Ammon's horn (tissue), 1 donor: ENCODE measurements at places on chromosomes 1 and 21.
A peak's percentile ranks its signal among the peaks of the same experiment; 100 is the strongest.

- no peak for DNase-seq
Observed at GRCh38 chr1:189929501-189930099, 548.1 kb downstream of the BRINP3 start.

- DNase-seq = no peak
Observed at GRCh38 chr1:190949939-190950338, 472.3 kb upstream of the BRINP3 start.

DNA sequence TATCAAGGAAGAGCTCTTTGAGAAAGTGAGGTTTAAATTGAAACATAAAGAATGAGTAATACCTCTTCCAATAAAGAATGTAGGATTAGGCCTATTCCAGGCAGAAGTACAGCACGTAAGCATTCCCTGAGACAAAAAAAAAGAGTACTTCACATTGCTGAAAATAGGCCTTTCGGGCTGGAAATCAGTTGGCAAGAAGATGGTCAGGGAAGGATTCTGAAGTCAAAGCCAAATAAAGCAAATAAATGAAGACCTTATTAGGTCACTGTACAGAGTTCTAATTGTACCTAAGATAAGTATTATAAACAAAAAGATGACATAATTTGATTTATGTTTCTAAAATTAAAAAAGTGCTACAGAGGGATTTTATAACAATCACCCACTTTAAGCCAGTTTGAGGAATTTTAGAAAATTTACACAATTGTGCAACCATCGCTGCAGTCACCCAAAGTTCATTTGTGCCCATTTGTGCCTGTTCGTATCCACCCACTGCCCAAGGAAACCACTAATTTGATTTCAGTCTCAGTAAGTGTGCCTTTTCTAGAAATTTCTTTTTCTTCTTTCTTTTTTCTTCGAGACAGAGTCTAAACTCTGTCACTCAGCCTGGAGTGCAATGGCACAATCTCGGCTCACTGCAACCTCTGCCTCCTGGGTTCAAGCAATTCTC is 58.6 kb downstream of the FMO4 start:
- no peak for DNase-seq

GRCh38 chr1:56754708-56755479 is 64.3 kb downstream of the FYB2 start:
- DNase-seq = no peak

- DNase-seq = no peak
Observed at GRCh38 chr1:38336301-38336923, 289.8 kb upstream of the POU3F1 start.

DNA sequence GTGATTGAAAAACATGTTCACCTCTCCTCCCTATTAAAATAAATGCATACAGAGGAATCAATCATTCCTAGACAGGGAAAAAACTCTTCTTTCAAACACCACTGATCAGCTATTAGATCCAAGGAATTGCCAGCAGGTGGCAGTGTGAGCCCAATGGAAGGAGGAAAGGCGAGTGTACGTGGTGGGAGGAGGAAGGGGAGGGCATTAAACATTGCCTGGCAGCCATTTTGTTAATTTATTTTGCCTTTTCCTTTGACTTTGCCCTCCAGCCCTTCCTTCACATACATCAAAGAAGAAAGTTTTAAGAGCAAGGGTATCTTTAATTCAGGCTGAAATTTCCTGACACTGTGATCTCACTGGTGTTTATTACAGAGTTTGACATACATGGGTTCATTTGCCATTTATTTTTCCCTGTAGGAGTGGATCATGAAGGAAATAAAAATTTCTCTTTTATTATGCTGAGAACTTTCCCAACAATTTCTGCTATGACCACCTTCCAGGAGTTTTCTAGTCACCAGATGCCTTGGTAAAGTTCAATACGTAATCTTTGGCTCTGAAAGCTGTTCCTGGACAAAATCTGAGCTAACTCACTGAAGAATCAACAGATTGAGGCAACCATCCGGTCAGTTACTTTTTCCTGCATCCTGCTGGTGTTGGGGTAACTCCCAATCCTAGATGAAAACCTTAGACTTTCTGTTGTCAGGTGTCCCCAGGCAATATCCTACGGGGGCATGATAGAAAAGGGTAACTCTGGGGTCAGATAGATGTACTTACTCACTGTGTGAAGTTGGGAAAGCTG is 1.9 kb upstream of the GNAI3 start:
- DNase-seq = peak; percentile 96

GRCh38 chr1:242761556-242761955 is 237.1 kb upstream of the PLD5 start:
- DNase-seq = no peak

GRCh38 chr1:119462964-119463363 is 44.0 kb upstream of the HSD3B1 start:
- DNase-seq = no peak

DNA sequence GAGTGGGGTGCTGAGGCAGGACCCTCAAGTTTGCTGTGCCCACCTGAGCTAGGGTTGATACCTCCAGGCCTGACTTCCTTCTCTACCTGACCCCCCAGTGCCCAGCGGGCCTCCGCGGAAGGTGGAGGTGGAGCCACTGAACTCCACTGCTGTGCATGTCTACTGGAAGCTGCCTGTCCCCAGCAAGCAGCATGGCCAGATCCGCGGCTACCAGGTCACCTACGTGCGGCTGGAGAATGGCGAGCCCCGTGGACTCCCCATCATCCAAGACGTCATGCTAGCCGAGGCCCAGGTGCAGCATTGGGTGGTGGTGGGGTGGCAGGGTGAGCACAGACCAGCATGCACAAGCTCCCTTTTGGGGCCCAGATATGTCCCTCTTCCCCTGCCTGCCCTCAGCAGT is 51.3 kb upstream of the KDM4A start:
- DNase-seq = no peak

- DNase-seq = no peak
Observed at GRCh38 chr1:110707232-110707631, 32.5 kb upstream of the KCNA3 start.

GRCh38 chr1:13699510-13699909 is 478 bp upstream of the PRDM2 start:
- peak; percentile 5 for DNase-seq

- DNase-seq = no peak
Observed at GRCh38 chr1:90705956-90706355, 11.1 kb downstream of the BARHL2 start.

DNA sequence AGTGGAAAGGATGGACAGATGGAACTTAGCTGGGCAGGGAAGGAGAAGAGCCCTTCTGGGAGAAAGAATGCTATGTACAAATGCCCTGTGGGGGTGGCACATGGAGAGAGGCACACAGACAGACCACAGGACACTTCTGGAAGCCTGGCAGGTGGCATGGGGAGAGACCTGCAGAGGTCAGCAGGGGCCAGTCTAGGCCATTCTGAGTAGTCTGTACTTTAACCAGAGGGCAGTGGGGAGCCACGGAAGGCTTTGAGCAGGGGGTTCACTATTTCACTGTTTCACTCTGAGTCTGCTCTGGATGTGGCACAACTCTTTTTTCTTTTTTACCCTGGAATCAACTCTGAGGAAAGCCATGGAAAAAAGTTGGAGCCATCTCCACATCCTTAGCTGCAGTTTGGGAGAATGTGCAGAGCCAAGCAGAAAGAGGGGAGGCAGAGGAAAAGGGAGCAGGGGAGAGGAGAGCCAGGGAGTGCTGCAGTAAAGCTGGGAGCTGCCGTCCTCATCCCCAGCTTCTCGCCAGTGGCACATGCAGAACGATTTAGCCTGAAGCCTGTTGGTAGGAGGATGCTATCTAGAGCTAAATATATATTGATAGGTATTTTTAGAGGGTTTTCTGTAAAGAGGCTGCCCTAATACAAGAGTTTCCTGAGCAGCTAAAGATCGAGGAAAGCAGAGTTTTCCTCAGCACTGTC is 34.0 kb downstream of the CACNA1E start:
- DNase-seq = no peak

DNA sequence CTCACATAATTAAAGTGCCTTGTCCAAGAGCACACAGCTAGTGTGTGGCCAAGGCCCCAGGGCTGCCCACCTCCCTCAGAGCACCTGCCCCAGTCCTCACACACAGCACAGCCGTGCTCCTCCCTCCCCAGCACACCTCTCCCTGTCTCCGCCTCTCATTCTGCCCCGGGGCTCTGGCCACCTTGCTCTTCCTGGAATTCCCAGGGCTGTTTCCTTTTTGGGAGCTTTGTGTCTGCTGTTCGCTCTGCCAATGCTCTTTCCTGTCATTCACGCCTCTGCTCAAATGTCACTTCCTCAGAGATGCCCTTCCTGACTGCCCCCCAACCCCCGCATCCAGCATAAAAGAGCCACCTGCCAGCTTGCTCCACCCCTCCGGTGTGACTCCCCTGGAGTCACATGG is 13.3 kb downstream of the SLC6A17 start:
- no peak for DNase-seq

DNA sequence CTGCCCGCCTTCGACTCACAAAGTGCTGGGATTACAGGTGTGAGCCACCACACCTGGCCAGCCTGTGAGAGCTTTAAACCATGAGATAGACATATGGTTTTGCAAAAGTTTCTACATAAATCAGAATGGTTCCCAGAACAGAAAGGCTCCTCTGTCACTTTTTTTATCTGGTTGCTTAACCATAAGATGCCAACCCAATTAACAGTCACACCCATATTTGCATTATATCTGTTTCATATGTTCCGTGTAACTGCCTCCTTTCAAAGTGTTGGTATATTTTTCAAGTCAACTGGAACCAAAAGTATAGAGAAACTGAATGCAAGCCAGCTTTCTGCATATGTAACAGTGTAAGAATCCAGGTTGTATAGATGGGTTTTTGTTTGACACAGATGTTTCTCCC is 23.7 kb upstream of the RCC1 start:
- no peak for DNase-seq

DNA sequence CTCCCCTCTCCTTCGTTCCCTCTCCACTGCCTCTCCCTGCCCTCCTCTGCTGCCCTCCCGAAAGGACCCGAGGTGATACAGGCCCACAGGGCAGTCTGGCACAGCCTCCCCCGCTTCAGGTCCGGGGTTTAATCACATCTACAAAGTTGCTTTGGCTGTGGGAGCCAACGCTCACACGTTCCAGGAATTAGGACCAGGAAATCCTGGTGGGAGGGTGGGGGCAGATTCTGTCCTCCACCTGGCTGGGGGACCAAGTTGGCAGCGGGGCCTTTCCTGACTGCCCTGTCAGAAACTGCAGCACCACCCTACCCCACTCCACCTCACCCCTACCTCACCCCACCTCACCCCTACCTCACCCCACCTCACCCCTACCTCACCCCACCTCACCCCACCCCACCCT is 95.1 kb downstream of the WDR4 start:
- no peak for DNase-seq

- no peak for DNase-seq
Observed at GRCh38 chr1:176694713-176695112, 231.7 kb downstream of the PAPPA2 start.

DNA sequence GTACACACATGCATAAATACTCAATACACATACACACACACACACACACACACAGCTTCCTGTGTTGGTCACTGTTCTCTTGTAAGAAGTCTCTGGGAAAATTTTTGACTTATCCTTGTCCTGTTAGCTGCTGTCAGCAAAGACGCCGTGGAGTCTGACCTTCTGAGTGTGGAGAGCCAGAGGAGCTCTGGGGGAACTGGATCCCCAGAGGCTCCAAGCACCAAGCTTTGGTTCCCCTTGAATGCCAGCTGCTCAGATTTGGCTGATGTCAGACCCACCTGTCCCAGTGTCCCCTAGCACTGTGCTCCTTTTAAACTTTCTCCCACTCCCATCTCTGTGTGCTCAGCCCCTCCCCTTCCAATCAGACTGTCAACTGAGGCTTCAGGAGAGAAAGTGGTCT is 319.1 kb downstream of the CAMTA1 start:
- DNase-seq = no peak

DNA sequence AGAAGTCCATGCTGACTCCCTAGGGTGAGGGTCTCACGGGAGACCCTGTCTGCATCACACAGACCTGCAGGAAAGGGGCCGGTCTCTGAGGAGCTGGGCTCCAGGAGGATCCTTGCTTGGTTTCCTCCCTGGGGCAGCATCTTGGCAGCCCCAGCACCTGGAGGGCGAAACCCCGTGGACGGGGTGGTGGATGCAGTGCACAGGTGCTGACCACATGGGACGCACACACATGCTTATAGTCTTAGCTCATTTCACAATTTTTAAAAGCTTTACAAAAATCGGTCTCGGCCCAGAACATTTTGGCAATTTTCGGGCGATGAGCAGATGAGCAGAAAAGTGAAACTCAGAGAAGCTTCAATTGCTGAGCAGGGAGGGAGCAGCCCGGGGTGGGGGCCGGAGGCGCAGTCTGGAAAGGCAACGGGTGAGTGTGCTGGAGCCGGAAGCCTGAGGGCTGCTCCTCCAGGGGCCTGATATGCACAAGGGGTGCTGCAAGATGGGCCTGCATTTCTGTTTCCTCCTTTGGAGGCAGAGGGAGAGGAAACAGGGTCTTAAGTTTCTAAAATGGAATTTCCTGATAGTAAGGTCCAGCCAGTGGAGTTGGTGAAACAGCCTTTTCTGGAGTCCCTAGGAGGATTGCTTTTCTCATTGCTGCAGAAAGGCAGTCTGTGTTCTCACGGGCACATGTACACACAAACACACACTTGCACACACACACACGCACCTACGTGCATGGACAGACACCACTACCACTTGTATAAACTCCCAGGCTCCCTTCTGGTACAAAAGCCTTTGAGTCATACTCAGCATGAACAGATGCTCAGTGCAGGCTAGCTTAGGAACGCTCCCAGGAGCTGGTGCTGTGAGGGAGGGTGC is 60.6 kb downstream of the SCCPDH start:
- DNase-seq = peak; percentile 72

DNA sequence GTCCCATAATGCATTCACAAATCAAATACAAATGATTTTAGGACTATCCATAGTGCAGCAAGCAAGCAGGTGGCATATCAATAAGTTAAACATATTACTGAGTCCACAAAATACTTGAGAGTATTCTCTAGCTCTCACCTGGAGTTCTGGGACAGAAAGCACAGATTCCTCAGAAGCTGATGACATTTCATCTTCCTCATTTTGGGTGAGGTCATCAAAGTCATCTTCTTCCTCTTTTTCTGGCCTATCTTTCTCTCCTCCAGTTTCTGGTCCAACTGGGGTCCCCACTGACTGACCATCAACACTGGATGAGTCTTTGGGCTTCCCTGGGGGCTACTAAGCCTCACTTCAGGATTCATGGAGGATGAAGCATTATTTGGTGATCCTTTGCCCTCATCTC is 38.9 kb downstream of the YY1AP1 start:
- no peak for DNase-seq

- DNase-seq = no peak
Observed at GRCh38 chr1:183328371-183328770, 89.8 kb downstream of the NMNAT2 start.

- DNase-seq = no peak
Observed at GRCh38 chr21:36246080-36246631, 73.8 kb upstream of the MORC3 start.

- DNase-seq = no peak
Observed at GRCh38 chr1:87805666-87806378, 477.1 kb downstream of the LMO4 start.

- no peak for DNase-seq
Observed at GRCh38 chr1:8822373-8823294, 5.2 kb upstream of the RERE start.

DNA sequence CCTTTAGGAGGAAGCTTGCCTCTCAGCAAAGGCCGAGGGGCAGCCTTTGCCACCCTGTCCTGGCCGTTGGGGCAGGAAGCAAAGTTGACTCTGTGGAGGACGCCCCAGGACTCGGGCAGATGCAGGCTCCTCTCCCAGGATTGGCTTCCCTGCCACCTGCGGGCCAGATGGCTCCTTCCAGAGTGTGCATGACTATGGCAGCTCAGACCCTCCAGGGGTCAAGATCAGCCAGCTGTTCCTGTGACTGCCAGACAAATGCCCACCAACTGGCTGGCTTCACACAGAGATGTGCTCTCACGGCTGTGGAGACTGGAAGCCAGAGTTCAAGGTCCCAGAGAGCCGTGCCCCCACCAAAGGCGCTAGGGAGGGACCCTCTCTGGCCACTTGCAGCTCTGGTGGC is 87.0 kb upstream of the VAMP3 start:
- no peak for DNase-seq
